ENCODE measurements at places on chromosomes 6 and 20. TPM values are rescaled to one million over a fixed set of nuclear protein-coding genes. Genes with fewer than 3 reads are reported as not detected.

Gene MLN
- not detected for total RNA-seq

Gene C2
- 0.86 TPM for total RNA-seq

Gene HRH3
- total RNA-seq, result not detected

Gene C6orf163
- 0.46 TPM for total RNA-seq

Gene EFCAB8
- total RNA-seq, result not detected

Gene TREM2
- not detected for total RNA-seq

Gene HLA-DQA1
- total RNA-seq, result not detected

Gene MYLK2
- 0.71 TPM for total RNA-seq

Gene COL19A1
- total RNA-seq, result 0.26 TPM

Gene EFHC1
- 41.9 TPM for total RNA-seq

Gene GRM1
- total RNA-seq, result under 0.01 TPM

Gene PLCB1
- 0.06 TPM for total RNA-seq

Gene CDH26
- total RNA-seq, result 0.06 TPM

Gene RCAN2
- total RNA-seq, result 0.58 TPM

Measured in LHCN-M2 (cell line).